Head of caudate nucleus (tissue), 42 donors: ENCODE measurements at places on chromosomes 11 and 22.

- peak; percentile 79 for DNase-seq
These were observed 55.5 kb downstream of the CLPB start for GRCh38 chr11:72378704-72379383.

DNA sequence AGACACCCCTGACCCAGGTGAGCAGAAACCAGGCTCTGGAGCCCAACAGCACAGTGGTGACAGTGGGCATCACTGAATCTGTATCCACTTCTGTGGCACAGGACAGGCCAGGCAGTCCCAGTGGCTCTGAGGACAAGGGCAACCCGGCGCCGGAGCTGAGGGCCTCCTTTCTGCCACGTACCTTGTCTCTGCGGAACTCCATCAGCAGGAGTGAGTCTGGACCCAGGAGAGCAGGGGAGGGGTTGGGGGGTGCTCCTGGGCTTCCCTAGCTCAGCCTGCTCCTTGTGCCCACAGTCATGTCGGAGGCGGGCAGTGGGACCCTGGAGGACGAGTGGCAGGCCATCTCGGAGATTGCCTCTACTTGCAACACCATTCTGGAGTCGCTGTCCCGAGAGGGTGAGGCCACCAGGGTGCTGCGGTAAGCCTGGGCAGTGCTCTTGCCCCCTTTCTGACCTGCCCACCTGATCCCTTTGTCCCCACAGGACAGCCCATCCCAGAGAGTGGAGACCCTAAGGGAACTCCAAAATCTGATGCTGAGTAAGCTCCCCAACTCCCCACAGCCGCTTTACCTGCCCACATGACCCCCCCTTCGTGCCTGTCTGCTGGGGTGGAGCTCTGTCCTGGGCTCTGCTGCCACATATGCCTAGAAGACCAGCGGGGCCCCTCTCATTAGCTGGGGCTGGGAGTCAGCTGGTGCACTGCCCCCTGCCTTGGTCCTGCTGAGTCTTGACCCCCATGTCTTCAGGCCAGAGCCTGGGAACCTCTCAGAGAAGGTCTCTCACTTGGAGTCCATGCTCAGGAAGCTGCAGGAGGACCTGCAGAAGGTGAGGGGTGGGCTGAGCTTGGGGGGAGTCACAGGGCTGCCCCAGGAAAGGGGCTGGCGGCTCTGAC lies 12.0 kb downstream of the SIPA1 start:
- DNase-seq: no peak

GRCh38 chr22:43171607-43172006 lies 15.3 kb downstream of the TTLL12 start:
- no peak for DNase-seq

- DNase-seq: no peak
These were observed 76.5 kb downstream of the SWAP70 start for GRCh38 chr11:9740202-9740883.

DNA sequence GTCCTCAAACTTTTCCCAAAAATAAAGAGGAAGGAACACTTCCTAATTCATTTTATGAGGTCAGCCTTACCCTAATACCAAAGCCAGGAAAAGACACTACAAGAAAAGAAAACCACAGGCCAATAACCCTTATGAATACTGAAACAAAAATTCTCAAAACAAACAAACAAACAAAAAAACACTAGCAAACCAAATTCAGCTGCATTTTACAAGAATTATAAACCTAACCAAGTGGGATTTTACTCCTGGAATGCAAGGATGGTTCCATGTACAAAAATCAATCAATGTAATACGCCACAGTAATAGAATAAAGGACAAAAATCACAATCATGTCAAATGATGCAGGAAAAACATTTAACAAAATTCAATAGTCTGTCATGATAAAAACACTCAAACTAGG lies 13.3 kb downstream of the ARVCF start:
- DNase-seq: no peak

DNA sequence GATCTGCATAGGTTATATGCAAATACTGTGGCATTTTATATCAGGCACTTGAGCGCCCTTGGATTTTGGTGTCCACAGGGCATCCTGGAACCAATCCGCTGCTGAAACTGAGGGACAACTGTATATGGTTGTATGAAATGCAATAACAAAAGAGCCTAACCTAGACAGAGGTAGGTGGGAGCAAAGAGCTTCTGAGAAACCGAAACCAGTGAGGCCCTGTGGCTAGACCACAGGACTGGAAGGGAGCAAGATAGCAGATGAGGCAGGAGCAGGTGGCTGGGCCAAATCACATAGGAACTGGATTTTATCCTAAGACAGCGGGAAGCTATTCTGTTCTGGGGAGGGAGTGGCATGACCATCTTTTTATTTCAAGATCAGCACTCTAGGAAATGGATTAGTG lies 30.1 kb downstream of the RCN1 start:
- DNase-seq: no peak

DNA sequence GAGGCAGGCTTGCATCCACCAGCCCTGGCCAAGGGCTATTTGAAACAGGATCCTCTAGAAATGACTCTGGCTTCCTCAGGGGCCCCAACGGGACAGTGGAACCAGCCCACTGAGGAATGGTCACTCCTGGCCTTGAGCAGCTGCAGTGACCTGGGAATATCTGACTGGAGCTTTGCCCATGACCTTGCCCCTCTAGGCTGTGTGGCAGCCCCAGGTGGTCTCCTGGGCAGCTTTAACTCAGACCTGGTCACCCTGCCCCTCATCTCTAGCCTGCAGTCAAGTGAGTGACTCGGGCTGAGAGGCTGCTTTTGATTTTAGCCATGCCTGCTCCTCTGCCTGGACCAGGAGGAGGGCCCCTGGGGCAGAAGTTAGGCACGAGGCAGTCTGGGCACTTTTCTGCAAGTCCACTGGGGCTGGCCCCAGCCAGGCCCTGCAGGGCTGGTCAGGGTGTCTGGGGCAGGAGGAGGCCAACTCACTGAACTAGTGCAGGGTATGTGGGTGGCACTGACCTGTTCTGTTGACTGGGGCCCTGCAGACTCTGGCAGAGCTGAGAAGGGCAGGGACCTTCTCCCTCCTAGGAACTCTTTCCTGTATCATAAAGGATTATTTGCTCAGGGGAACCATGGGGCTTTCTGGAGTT lies 13.3 kb downstream of the IL10RA start:
- no peak for DNase-seq

- no peak for DNase-seq
These were observed 424.5 kb upstream of the ANO5 start for GRCh38 chr11:21768388-21768787.

GRCh38 chr11:61732705-61733104 lies 19.7 kb upstream of the MYRF start:
- no peak for DNase-seq

GRCh38 chr11:87961606-87962005 lies 213.6 kb downstream of the RAB38 start:
- DNase-seq: no peak

GRCh38 chr11:9982127-9982795 lies 311.8 kb downstream of the SBF2 start:
- DNase-seq: no peak

GRCh38 chr11:19627566-19627965 lies 85.1 kb upstream of the NAV2 start:
- DNase-seq: no peak

DNA sequence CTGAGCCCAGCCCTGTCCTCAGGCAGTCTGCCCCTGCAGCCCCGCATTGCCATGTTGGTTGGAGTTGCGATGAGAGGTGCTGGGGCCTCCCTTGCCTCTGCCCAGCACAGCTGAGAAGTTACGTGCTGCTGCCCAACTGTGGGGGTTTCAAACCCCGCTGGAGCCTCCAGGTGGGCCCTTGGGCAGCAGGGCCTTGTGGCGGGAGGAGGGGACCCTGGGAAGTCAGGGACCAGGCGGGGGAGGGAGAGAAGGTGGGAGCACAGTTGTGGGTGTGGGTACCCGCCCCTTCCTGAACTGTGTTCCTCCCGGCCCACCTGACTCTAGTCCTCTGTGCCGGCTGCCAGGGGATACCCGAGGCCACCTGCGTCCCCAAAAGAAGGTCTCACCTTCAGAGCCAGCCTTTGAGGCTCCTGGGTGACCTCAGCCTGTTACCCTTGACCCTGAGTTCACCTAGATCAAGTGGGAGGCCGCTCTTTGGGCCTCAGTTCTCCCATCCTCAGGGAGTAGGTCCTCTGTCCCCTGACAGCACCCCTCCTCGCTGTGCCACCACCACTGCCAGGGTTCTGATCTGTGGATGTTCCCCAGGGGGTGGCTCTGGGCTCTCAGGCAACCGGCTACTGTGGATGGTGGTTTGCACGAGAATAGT lies 7.7 kb upstream of the CCDC188 start:
- DNase-seq: no peak

GRCh38 chr22:36433318-36434231 lies 45.8 kb upstream of the MYH9 start:
- DNase-seq: no peak

DNA sequence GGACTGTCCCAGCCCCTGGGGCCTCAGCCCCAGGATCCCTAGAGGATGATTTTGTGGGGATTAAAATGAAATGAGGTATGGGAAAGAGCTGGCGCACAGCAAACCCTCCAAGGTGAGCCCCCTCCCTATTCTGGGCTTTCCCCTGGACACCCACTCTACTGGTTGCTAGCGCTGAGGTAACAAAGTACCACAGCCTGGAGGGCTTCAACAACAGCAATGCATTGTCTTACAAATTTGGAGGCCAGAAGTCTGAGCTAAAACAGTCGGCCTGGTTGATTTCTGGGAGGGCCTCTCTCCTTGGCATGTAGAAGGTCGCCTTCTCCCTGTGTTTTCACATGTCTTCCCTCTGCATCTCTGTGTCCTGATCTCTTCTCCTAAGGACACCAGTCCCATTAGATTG lies 913.6 kb downstream of the NTM start:
- no peak for DNase-seq

GRCh38 chr11:62171261-62171723 lies 18.7 kb upstream of the SCGB1D1 start:
- DNase-seq: peak; percentile 71

- DNase-seq: peak; percentile 59
These were observed 289.1 kb upstream of the SORL1-AS1 start for GRCh38 chr11:121741761-121742361.

DNA sequence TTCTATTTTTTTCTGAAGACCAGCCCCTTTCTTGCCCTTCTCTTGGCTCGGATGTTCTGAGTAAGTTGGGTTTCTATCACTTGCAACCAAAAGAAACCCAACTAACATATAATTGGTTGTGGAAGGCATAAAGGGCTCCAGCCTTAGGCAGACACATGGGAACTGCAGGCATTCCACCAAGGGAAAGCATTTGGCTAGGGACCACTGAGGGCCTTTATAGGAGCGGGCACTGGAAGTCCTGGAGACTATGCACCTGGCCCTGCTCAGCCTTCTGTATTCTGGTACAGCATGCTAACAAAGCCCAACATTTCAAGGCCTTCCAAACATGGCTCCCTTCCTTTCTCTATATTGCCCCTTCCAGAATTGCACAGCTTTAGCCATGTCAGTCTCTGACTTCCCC lies 17.6 kb upstream of the LMO1 start:
- DNase-seq: no peak

- no peak for DNase-seq
These were observed 34.9 kb downstream of the TRAF6 start for GRCh38 chr11:36475192-36475591.

DNA sequence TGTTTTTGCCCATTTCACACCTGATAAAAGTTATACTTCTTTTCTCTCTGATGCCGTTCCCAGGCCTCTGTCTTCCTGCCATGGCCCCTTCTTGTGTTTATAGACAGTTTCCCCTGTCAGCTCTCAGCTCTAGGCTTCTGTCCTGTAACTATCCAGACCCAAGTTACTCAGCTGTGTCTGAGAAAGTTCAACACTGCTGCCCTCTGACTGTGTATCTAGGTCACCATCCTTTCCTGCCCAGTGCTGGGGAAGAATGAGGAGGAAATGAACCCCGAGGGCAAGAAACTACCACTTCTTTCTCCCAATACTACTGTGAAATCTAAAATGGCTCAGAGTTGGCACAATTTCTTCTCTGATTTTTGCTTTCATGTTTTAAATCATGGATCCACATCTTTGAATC lies 29.6 kb downstream of the SNX19 start:
- DNase-seq: no peak

DNA sequence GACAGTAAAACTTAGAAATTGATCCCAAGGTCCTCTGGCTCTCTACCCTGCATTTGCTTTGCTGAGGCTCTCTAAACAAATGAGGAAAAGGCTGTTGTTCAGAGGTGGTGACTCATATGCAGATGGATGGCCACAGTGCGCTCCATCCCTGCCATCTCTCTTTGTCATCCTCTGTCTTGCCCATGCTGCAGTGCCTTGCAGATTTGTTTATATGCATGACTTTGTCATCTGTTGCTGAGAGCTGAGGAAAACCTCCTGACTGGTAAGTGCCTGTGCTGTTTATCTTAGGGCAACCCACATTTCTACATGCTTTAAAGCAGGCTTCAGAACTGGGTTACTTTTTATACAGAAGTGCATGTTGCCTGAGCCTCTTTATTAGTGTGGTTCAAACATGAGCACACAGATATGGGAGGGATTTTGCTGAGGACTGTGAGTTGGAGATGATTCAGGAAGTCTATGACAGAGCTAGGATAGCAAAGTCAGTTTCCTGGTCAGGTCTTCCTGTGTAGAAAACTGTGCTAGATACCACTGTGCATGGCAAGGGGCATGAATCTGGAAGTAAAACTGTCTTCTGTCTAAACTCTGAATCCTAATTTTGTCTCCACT lies 57.4 kb downstream of the JAM3 start:
- no peak for DNase-seq

- no peak for DNase-seq
These were observed 367.6 kb downstream of the SOX6 start for GRCh38 chr11:15988693-15989231.

DNA sequence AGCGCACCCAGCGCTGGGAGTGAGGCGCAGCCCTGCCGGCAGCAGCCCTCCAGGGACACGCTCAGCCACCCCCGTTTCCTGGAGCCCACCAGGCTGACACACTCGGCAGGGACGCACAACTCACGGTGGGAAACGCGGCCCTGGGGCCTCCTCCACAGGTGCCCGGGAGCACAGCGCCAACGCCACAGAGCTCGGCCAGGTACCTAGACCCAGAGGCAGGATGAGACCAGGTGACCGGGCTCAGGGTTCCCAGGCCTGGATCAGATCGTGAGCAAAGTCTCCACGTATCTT lies 18.0 kb downstream of the TUBGCP6 start:
- DNase-seq: no peak

GRCh38 chr11:65709661-65710060 lies 2.4 kb upstream of the KAT5 start:
- no peak for DNase-seq

DNA sequence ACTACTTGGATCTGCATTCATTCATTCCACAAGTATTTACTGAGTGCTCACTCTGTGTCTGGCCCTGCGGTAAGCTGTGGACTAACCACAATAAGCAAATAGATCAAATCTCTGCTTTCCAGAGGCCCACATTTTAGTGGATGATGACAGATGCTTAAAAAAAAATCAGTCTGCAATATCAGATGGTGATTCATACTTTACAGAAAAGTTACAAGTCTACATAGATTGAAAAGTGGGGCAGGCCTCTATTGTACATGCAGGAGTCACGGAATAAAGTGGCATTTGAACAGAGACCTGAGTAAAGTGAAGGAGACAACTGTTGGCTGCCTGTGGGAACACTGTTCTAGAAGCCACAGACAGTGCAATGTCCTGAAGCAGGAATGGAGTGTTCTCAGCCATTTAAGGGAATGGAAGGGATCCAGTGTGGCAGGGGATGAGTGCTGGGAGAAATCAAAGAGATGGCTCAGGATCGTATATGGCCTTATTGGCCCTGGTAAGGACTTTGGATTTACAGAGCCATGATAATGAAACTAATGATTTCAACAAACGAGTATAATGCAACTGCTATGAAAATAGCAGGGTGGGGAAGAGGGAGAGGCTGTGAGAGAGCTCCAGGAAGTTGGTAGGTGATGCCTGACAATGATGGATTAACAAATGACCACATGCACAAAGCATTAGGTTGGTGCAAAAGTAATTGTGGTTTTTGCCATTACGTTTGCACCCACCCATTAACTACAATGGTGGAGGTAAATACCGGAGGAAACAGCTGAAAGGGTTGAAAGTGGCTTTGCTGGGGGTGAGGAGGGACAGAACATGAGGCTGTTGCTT lies 31.1 kb downstream of the TMEM45B start:
- no peak for DNase-seq
